ENCODE measurements at places on chromosomes 4 and X.

GRCh38 chrX:15507005-15507404, 6.4 kb downstream of the BMX start:
- no peak for DNase-seq

- DNase-seq = no peak
These were observed 16.8 kb upstream of the ARSH start for GRCh38 chrX:2989565-2989964.

DNA sequence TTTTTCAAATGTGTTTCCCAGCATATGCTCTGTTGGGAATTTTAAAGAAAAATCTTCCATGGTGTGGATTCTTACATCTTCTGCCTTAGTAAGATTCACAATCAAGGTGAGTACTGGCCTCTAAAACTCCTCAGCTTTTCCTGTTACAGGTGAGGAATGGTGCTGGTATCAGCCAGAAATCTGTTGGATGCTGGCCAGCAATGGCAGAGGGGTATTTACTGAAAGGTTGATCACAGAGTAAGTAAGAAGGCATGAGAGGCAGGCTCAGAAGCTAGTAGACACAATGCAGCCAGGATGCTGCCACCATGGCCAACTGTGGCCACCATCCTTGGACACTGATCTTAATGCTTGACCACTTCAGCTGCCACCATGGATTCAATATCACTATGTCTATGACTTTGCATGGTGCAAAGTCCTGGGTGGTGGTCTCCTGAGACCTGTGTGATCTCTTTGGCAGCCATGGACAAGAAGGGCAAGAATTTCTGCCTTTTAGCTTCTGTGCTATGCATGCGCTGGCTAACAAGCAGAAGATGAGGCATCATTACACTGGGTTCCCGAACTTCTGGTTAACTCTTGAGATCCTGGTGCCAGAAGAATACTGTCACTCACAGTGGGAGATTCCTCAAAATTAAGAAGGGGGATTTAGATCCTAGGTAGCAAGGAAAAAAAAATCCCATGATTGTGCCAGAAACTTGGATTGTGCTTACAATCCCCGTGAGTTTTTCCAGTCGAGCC, 60.2 kb downstream of the CHRNA9 start:
- no peak for DNase-seq

GRCh38 chr4:38411092-38411491, 252.9 kb upstream of the KLF3 start:
- no peak for DNase-seq

- no peak for DNase-seq
These were observed 330.1 kb upstream of the GIMD1 start for GRCh38 chr4:106698621-106699195.

GRCh38 chrX:13894888-13895565, 78.1 kb upstream of the GPM6B start:
- no peak for DNase-seq

GRCh38 chrX:70445951-70446350, 1.3 kb downstream of the DLG3 start:
- DNase-seq = no peak

DNA sequence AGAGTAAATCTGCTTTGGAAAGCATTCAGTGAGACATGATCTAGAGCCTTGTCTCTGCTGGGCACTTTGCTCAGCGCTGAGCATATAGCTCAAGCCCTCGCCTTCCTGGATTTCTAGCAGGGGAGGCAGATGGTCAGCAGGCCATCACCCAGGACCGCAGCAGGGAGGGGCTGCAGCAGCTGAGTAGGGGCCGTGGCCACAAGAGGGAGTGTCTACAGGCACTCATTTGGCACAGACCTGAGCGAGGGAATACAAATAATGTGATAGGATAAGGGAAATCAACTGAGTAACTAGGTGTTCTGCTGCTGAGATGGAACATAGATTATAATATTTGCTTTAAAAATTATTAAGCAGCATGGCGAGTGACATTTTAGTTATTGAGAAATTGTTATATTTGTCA, 30.2 kb downstream of the OFD1 start:
- DNase-seq = peak; percentile 28

DNA sequence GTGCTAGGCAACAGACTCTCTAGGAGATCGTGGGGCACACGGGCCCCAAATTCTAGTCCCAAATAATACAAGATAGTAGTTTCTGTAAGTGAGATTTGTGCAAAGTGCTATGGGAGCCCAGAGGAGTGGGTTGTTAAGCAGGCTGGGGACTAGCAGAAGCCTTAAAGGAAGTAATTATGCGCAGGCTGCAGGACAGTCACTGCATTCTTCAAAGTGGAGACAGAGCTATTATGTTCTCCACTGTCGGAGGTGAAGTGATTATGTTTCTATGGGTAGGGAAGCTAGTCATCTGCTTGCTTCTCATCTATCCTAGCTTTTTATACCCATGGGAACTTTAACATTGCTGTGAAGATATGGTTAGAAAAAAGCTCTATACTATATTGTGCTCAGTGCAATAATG, 154.2 kb downstream of the CPE start:
- DNase-seq = no peak

GRCh38 chrX:45885931-45886330, 659.3 kb downstream of the ZNF674 start:
- DNase-seq = no peak

DNA sequence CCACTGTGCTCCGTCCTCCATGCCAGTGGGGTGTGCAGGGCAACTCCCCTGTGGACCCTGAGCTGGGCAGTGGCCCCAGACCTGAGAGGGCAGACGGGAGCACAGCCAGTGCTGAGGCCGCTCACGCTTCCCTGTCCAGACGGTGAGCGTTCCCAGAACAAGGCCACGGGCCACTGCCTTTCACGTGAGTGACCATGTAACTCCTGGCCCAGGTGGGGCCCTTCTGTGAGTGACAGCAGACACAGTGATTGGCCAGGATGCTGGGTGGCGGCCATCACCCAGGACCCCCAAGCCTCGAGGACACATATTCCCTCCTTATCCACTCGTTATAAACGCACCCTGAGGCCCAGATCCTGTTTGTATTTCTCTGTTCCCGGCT, 10.5 kb downstream of the NSG1 start:
- DNase-seq = no peak

DNA sequence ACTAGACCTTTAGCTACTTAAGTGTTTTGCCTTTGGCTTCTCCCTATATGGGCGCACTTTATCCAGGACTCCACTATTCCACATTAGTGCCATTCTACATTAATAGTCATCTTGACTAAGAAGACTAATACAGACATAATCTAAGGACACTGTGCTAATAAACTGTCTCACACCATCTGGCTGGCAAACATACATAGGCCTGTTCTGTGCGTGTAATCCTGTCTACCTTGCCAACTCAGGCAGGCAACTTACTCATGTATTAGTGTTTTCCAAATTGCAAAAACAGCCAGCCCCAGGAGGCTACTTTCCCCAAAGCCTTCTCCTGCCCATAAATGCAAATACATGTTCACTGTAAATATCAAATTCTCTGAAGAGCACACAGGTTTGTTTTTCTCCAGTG, 587.3 kb downstream of the TMA16 start:
- DNase-seq = no peak

DNA sequence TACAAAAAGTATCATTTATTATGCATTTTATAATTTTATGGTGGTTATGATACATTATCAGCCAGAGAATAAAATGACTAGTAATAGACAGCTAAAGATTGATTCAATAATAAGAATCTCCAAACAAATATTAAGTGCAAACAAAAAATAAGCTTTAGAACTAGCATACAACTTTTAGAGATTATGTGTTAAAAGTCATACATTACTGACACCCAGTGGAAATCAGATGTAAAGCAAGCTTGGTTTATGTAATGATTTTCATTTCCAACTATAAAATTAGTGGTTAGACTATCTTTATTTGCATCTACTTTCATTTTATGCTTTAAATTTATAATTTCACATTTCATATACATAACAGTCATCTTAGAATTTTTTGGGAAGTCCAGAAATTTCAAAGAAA, 57.7 kb downstream of the IL13RA2 start:
- no peak for DNase-seq

GRCh38 chrX:28880136-28880535, 292.9 kb downstream of the IL1RAPL1 start:
- DNase-seq = no peak

DNA sequence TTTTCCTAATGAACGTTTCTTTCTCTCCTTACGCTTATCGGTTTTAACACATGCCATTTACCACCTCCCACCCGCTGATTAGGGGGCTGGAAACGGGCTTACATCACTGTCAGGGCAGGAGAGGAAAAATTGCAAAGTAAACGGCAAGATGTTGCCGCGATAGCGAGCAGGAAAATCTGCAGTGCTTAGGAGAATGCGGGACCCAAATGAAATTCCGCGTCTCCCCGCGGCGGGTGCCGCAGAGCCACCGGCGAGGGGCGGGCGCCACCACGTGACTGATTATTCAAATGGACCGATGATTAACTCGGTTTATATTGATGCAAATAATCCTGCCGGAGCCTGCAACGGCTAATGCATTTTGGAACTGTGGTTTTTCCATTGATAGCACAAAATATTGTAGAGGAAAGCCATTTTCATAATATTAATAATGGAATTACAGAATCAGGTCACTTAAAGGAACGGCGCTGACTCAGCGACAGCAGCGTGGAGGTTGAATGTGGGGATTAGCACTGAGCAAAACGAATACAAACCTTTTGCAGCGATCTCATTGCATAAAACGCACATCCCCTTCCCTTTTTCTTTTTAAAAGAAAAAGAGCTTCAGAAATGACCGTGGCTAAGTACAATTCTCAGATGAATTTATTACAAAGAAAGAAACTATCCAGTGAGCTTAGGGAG, 224.2 kb downstream of the STIM2 start:
- DNase-seq = peak; percentile 62

DNA sequence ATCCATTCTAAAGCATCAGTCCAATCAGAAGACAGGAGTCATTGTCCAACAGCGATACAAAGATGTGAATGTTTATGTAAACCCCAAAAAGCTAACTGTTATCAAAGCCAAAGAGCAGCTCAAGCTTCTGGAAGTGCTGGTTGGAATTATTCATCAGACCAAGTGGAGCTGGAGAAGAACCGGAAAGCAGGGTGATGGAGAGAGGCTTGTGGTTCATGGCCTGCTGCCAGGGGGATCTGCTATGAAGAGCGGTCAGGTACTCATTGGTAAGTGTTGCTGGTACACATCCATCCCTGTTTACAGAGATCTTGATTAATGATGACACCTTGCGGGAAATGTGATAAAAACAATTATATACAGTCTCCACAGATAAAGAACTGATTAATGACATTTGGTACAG, 11.0 kb downstream of the INTU start:
- no peak for DNase-seq

DNA sequence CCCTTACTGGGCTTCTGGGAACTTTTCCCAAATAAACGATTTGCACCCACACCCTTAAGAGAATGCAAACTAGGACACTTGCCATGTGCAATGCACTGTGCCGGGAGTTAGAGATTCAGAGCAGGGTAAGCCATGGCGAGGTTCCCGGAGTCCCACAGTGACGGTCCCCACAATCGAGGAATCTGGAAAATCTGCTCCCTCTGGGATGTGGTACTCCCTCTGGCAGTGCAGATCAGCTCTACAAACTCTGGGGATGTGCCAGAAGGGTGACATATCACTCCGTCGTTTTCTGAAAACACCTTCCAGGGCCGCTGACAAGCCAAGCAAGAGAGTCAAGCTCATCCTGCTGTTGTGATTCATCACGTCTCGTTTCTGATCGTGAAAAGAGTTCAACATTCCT, 537.5 kb downstream of the BCOR start:
- no peak for DNase-seq

GRCh38 chr4:152255437-152255836, 280.5 kb downstream of the FBXW7 start:
- no peak for DNase-seq

GRCh38 chr4:7463566-7464258, 29.0 kb upstream of the PSAPL1 start:
- DNase-seq = no peak

GRCh38 chrX:15911734-15912550, 57.3 kb upstream of the AP1S2 start:
- no peak for DNase-seq

DNA sequence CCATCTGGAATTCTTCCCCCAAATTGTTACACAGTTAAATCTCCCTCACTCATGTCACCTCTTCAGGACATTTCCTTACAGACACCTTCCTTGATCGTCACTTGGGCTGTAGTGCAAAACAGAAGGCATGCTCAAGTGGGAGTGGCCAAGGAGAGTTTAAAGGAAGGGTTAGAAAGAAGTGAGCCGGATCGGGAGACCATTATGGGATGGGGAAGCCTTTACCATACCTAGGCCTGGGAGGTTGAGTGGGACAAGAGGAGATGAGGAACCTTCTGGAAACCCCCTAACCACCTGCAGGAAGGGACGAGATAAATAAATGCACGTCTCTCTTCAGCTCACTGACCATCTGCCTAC, 102.7 kb downstream of the UCHL1 start:
- no peak for DNase-seq

GRCh38 chrX:44265559-44265958, 77.9 kb downstream of the EFHC2 start:
- DNase-seq = no peak

DNA sequence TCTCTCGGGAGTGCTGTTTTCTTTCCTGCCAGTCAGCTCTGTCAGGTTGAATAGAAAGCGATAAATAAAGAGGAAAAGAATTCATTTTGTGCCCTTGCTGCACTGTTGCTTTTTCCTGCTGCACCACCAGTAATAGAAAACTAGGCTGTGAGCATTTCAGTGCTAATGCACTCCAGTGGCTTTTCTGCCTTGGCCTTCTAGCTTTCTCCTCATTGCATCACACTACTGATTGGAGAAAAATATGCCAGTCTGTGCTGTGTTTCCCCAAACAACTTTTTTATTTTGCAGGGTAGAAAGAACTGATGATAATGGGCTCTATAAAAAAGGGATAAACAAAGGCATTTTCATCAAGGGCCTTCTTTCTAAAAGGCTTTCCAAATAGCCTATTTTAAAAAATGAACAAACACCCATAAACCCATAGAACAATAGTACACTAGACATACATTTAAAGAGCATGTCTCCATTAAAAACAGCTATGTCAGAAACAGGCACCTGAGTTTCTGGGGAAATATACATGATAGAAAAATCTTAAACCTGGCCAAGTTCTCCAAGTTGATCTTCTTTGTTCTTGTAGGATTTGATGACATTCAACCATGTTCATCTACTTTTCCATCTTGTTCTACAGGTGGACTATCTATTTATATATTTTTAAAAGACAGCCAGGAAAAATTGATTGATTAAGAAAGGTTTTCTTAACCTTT, 86.3 kb downstream of the GPRIN3 start:
- no peak for DNase-seq

GRCh38 chr4:87213421-87214075, 6.9 kb downstream of the KLHL8 start:
- no peak for DNase-seq

DNA sequence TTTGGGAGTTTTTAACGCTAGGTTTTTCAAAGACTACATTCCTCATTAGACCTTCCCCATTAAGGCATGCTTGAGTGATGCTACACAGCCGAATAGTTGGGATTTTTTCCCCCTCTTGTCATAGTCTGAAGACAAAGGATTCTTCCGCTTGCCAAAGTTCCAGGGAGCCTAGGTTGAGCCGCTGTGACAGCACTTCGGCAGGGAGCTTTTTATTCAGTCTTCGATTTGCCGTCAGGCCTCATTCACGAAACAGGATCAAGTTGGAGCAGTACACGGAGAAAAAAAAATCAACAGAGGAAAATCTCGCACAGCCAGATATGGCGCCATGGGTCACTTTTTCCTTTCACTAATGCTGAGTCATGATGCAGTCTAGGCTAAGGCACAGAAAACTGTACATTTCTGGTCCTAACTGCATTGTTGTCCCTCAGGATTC, 24.3 kb downstream of the SHROOM3 start:
- peak; percentile 34 for DNase-seq
